Glomerular endothelial cell (primary cell): ENCODE measurements at places on chromosomes 5 and 9. TPM values are rescaled to one million over a fixed set of nuclear protein-coding genes. Genes with fewer than 3 reads are reported as not detected.

SV2C gene
- total RNA-seq, result not detected in 2 replicates

BOD1 gene
- total RNA-seq, result 45.0 and 52.1 TPM in 2 replicates

UBE2QL1 gene
- total RNA-seq, result not detected in 2 replicates

DNA sequence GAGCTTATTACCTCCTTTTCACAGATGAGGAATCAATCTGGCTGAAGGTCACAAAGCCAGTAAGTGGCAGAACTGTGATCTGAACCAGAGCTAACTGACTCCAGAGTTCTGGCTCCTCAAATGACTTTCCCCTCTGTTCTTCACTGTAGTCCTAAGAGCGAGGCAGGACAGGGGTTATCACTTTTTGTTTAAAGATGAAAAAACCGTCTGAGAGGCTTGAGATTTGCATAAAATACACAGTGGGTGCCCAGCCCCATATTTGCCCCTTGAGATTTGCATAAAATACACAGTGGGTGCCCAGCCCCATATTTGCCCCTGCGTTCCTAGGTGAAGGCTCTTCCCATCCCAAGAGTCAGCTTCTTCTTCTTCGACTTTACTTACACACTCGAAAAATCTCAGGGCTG is 667 bp downstream of the FBXO10 start:
- no peak for DNase-seq

DNA sequence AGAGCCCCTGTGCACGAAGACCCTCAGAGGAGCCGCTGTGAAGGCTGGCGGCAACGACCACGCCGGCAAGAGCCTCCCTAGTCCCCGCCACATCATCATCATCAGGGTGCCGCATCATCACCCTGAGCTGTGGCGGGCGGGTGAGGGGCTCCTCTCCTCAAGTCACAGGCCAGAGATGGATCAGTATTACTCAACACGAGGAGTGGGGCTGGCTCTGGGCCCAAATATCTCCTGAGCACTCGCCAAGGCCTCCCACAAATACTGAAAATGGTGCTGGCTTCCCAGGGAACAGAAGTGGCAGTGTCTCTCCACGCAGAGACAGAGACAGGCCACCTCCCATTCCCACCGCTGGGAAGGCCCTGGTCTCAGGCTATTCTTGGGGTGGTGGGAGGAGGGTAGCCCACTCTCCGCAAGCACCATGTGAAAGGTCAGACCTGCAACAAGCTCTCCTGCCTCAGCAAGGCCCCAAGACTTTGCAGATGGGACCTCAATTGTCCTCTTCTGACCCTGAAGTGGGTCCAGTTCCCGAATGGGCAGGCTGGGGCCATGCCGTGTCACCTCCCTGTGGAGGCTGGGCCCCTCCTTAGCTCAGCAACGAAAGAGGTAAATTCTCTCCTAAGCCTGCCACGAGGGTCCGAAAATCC is 39.3 kb upstream of the ZNF354A start:
- no peak for DNase-seq

GRCh38 chr9:33113799-33114547 is 37.5 kb upstream of the SMU1 start:
- DNase-seq, result no peak
